ENCODE measurements at places on chromosomes 16 and 17.

DNA sequence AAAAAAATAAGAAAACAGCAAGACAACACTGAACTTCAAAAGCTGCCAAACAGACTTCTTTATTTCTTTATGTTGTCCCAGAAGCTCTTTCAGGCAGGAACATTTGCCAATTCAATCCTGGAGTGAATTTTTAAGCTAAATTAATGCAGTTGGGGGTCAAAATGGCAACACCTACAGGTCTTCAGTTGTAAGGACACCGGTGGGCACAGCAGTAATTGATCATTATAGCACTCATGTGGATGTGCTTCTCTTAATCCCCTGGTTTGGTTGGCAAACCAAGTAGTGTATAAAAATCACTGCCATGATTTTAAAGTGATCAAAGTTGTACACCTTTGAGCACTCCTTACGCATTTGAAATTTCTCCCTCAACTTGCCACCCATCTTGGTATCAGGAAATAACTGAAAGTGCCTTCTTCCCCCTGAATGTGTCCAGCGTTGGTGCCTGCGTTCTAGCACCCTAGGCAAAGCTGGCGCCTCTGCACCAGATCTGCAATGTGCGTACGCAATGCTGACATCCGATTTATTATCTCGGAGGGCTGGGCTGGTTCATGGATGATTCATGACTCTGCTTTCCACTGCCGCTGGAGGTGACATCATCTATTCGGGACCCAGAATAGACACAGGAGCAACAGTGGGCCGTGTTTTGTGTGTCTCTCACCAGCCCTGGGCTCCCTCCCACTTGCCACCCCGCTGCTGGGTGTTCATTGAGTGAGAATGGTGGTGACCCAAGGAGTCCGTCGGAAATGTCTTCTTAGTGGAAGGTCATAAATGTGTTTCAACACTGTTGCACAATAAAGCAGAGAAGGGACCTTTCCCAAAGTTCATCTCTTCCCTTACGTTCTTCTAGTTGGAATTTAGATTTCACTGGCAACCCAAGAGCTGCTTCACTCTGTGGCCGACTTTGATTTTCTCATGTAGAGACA lies 203.4 kb downstream of the CCDC182 start:
- DNase-seq: no peak

GRCh38 chr16:74320707-74321106 lies 24.1 kb downstream of the PSMD7 start:
- no peak for DNase-seq

- peak; percentile 71 for DNase-seq
Measured at GRCh38 chr16:46929378-46930332, 43.8 kb downstream of the DNAJA2 start.

GRCh38 chr16:86990451-86990850 lies 326.7 kb downstream of the C16orf95 start:
- DNase-seq: no peak

- no peak for DNase-seq
Measured at GRCh38 chr16:2233872-2234812, 2.1 kb upstream of the DNASE1L2 start.

DNA sequence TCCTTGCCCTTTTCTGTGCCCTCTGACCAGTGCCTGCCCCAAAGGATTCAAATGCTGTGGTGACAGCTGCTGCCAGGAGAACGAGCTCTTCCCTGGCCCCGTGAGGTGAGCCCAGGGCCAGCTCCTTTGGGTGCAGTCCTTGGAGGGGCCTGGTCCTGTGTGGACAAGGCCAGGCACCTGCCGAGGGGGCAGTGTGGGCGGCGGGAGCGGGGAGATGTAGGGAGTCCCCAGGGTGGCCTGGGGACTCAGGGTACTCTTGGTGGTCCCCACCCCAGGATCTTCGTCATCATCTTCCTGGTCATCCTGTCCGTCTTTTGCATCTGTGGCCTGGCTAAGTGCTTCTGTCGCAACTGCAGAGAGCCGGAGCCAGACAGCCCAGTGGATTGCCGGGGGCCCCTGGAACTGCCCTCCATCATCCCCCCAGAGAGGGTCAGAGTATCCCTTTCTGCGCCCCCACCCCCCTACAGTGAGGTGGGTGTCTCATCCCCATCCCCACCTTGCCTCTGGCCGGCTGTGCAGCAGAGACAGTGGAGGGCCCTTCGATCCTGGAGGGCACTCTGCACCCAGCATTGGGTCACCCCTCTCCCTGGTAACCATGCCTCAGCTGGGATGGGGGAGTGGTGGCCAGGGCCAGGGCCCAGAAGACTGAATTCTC lies 4.4 kb downstream of the TMEM92 start:
- no peak for DNase-seq

DNA sequence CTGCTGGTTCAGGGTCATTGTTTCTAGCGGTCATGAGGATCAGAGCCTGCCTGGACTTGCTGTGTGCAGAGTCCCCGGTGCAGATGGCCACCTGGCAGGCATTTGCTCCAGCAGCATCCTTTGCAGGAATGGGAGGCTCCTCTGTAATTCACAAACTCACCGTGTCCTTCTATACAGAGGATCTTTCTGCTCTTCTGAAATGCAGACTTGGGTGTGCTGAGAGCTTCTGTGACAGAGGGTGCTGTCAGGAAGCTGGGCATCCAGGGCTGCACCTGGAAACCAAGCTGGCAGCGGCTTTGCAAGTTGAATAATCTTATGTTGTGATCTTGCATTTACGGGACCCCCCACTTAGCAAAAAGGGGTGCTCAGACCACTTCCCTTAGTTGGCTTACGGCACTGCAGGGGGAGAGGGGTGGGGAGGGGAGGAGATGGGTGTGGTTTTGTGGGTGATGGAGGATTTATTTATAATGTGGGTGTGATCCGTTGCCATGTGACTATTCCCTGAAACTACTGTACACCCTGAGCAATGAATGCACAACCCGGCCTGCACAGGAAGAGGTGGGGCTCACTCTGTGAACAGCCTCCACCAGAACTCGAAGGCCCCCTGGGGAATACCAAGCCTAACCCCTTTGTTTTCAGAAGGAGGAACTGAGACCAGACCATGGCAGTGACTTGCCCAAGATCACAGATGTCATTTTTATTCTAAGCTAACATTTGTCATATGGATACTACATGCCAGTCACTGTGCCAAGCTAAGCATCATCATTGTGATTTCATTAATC lies 178.3 kb downstream of the PRKCB start:
- DNase-seq: peak; percentile 64

DNA sequence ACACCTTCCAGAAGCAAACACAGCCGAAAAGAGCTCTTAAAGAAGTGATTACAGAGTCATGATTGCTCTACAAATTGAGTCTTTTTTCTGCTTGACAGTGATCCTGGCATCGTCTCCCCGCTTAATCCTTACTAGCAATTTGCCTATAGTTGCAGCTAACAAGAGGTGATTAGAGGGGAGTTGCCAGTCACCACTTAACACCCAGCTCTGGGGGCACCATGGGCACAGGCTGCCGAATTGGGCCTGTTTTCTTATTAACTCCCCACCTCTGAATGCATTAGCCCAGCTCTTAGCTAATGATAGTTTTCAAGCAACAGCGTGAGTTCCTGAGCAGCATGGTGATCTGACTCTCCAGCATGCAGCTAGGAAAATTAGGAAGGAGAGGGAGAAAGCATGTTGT lies 93.5 kb downstream of the RBFOX1 start:
- DNase-seq: no peak

- DNase-seq: no peak
Measured at GRCh38 chr16:22366889-22367288, 7.5 kb downstream of the CDR2 start.

DNA sequence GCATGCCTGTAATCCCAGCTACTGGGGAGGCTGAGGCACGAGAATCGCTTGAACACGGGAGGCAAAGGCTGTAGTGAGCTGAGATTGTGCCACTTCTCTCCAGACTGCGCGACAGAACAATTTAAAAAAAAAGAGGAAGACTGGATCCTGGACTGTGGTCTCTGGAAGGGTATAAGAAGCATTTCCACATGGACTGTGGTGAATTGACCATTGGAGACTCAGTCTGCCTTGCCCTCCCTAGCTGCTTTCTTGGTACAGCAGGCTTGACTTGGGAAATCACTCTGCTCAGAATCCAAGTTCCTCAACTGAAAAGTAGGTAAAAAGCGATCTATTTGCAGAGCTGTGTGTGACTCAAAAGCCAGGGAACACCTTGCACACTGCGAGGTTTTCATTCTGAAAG lies 1.0 kb upstream of the MGRN1 start:
- no peak for DNase-seq

DNA sequence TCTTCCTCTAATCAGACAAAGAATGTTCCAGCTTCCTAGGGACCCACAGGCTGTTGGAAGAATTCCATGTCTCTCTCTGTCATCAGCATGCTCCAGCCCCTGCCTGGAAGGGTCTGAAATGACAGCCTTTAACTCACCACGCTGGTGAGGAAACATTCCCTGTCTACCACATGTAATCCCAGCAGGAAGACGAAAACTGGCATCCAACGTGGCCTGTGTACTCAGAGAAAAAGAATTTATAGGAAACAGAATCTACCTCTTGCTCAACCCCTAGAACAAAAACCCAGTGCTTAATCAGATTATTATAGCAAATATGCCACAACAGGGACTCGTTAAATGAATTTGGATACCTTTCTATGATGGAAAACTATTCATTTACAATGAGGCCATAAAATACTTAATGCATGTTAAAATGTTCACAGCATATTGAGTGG lies 147.3 kb upstream of the FOXF1 start:
- DNase-seq: no peak

GRCh38 chr16:89142474-89143195 lies 28.9 kb upstream of the CDH15 start:
- DNase-seq: no peak

GRCh38 chr16:9008601-9009260 lies 45.0 kb upstream of the USP7 start:
- DNase-seq: peak; percentile 73

DNA sequence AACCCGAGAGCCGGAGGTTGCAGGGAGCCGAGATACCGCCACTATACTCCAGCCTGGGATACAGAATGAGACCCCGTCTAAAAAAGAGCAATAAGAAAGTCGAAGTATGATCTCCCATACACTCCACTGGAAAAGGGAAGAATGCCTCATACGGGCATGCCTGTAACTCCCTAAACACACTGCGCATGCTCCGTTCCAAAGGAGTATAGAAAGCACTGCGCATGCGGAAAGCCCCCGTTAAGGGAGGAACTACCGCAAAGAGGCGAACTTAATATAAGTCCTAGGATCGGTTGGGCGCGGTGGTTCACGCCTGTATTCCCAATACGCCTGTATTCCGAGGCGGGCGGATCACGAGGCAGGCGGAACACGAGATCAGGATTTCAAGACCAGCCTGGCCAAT lies 313.1 kb upstream of the ERCC4 start:
- DNase-seq: no peak

DNA sequence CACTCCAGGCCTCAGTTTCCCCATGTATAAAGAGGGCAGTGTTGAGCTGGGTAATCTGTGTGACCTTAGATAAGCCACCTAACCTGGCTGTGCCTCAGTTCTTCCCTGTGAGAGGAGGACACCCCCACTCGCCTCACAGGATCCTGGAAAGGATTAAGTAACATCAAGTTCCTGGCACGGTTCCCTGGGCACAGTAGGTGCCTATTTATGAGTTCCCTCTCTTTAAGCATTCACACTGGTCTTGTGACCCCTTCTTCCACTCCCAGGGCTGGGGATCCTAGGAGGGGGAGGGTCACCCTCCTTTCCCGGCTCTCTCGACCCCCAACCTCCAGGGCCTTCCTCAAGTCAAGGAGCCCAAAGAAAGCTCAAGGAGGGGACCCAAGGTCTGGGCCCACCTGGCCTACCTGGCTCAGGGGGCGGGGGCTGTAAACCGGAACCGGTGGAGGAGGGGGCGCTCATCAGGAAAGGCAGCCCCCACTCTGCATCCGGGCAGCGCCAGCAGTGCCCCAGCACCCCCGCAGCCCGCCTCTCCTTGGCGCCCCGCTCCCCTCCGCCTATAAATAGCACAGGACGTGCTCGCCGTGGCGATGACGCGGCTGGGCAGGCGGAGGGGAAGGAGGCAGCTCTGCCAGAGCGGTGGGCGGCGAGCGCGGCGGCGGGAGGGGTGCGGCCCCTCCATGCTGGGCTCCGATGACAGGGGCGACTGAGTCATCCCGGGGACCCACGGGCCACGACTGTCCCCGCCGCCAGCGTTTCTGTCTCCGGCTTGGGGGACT lies 9.4 kb downstream of the RPL19 start:
- peak; percentile 75 for DNase-seq

GRCh38 chr17:29760279-29761039 lies 137.7 kb upstream of the CORO6 start:
- peak; percentile 56 for DNase-seq

GRCh38 chr16:19979638-19980037 lies 94.1 kb downstream of the GPR139 start:
- no peak for DNase-seq

DNA sequence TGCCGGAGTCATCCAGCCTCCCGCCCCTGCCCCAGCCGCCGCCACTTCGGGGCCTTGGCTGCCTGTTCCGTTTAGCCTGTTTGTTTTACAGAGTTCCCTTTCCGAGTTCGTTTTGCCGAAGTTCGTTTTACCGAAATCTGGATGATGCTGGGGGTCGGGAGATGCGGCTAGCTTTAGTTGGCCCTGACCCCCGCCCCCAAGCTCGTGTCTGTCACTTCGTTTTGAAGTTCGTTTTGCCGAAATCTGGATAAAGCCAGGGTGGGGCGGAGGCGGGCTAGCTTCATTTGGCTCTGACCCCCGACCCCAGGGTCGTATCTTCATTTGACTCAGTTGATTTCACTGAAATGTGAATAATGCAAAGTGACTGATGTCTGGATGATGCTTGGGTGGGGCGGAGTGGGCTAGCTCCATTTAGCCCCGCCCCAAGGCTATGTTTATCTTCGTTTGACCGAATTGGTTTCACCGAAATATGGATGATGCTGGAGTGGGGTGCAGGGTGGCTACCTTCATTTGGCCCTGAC lies 591 bp downstream of the PSMD7 start:
- DNase-seq: peak; percentile 56

- DNase-seq: peak; percentile 40
Measured at GRCh38 chr17:62968445-62968923, 2.4 kb downstream of the TANC2 start.

GRCh38 chr17:21360048-21360447 lies 16.1 kb upstream of the KCNJ12 start:
- no peak for DNase-seq

DNA sequence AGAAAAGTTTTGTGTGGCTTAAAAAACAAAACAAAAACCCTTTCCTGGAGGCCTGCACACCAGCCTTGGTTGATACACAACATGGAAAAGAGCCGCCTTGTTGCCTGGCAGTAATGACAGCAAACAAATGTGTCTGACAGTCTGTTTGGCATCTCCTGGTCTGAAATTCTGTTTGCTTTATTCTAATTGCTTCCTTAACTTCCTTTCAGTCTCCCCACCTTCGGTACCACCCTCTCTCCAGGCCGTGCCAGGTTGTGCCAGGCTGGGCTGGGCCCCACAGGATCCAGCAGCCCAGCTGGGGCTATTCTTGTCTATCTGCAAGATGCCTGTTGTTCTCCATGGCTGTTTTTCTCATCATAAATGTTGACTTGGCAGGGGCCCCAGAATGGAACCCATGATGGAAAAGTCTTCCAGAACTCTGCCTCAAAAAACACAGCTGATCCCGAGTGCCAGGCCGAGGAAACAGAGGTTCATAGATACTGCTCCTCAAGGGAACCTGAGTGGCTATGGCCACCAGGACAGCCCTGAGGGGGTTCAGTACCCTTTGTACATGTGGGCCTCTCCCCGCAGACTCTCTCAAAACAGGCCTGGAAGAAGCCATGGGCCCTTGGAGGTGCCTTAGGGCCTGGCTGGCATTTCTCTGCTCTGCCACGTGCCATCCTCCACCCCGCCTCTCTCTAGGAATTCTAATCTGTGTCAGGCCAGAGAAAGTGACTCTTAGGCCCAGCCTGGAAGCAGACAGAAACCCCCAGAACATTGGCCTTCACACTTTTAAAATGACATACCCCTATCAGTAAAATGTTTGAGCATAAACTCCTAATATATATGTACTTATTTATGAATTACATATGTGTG lies 50.5 kb downstream of the YPEL2 start:
- DNase-seq: no peak

GRCh38 chr16:28501258-28502232 lies 5.1 kb downstream of the IL27 start:
- DNase-seq: no peak

Measured in activated naive CD4-positive, alpha-beta T cell treated with Interleukin-2 at 50 U/mL for 16 hours (primary cell).